AG08396 (cell line): ENCODE measurements at places on chromosomes 11 and 22.

DNA sequence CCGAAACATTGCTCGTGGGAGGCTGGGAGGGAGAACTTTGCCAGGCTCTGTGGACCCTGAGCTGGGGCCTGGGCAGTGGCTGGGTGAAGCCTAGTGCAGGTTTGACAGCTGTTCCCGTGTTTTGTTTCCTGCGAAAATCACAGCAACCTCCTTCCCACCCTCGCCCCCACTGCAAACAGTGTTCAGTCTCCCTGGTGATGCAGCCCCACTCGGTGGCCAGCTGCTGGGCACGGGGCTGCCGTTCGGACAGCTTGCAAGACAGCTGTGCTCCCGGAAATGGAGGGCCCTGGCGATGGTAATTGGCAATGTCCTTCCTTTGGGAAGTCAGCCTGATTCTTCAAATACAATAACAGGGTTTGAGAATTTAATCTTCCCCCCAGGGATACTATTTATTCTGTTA, 10.4 kb upstream of the GAL start:
- no peak for DNase-seq

GRCh38 chr11:32830796-32831195, 1.1 kb downstream of the PRRG4 start:
- DNase-seq: no peak

- DNase-seq: no peak
These were observed 140.7 kb downstream of the NXPE2 start for GRCh38 chr11:114819028-114819427.

- no peak for DNase-seq
These were observed 51.7 kb downstream of the ZBTB16 start for GRCh38 chr11:114110952-114111947.

- no peak for DNase-seq
These were observed 470.5 kb downstream of the ETS1 start for GRCh38 chr11:128116885-128117284.

DNA sequence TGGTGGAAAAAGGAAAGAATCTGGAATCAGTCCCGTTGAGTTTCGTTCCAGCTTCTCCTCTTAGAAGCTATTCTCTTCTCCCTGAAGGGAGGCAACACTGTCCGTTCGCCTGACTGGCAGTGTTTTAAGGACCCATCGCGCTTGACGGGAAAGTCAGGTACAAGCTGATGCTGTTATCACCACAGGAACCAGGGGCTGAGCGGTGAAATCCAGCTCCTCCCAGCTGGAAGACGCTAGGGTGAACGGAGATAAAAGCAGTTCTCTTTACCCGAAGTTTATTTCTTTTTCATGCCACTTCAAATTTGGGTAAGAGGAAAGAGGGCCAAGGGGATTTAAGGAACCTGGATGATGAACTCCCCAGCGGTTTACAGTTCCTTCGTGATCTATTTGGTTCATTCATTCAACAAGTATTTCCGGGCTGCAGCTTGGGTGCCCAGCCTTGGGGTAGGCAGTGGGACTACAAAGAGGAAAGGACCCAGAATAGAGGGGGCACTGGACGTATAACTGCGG, 551 bp upstream of the DEUP1 start:
- peak; percentile 9 for DNase-seq

DNA sequence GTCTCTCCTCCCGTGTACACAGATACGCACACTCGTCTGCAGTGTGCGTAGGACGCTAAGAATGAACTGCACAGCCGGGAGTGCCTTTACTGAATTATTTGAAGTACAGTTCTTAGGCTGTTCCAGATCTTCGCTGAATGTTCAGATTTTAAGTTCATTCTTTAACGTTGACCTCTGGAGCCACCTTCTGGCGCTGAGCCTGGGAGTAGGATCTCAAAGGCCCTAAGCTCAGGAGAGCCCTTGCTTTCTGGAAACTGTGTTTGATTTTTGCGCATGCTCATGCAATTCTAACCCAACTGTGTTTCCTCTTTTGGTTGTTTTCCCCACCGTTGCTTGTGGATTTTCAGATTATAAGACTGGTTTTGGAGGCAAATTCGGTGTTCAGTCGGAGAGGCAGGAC, 22.8 kb downstream of the CTTN start:
- no peak for DNase-seq

DNA sequence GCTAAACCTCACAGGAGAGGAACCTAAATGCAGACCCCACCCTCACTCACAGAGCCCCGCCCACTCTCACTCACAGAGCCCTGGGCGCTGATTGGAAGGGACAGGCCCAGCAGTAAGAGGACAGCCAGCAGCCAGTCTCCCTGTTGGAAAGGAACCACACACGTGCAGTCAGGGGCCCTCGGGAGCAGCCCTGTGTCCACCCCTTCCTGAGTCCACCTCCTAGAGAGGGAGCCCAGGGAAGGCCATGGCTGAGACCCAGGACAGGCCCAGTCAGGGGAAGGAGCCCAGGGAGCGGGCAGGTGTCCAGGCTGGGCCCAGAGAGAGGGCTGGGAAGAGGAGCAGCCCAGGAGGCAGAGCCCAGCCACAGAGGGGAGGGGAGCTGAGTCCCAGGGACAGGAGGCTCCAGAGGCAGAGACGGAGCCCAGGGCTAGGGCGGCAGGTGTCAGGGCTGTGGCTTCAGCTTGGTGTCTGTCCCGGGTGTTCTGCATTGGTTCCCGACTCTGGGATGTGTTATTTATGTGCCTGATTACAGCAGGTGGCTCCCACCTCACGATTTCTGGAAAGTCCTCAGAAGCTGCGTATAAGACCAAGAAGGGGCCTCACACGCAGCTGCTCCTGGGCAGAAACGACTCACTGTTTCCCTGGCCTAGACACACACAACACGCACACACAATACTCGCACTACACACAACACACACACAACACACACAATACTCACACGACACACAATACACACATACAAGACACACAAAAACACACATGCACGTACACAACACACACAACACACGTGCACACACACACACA, 9.0 kb upstream of the APOBEC3H start:
- DNase-seq: no peak

- DNase-seq: no peak
These were observed 27.2 kb upstream of the KIRREL3 start for GRCh38 chr11:127027789-127028188.

DNA sequence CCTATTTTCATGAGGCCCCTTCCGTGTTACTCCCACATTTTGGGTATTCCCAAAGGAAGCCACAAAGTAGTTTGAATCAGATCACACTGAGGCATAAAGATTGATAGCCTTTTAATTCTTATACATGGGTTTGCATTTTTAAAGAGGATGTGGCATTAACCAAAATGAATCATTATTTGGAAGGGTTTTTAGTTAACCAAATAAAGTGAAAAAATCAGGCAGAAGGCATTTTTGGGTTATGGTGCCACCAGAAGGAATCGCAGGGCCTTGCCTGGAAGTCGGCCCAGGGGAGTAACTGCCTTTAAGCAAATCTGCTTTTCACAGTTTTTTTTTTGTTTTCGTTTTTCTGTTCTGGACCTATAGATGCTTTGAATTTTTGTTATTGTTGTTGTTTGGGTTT, 55.4 kb downstream of the HSD17B12 start:
- DNase-seq: peak; percentile 49

- no peak for DNase-seq
These were observed 12.0 kb downstream of the ARHGAP8 start for GRCh38 chr22:44764373-44764772.

DNA sequence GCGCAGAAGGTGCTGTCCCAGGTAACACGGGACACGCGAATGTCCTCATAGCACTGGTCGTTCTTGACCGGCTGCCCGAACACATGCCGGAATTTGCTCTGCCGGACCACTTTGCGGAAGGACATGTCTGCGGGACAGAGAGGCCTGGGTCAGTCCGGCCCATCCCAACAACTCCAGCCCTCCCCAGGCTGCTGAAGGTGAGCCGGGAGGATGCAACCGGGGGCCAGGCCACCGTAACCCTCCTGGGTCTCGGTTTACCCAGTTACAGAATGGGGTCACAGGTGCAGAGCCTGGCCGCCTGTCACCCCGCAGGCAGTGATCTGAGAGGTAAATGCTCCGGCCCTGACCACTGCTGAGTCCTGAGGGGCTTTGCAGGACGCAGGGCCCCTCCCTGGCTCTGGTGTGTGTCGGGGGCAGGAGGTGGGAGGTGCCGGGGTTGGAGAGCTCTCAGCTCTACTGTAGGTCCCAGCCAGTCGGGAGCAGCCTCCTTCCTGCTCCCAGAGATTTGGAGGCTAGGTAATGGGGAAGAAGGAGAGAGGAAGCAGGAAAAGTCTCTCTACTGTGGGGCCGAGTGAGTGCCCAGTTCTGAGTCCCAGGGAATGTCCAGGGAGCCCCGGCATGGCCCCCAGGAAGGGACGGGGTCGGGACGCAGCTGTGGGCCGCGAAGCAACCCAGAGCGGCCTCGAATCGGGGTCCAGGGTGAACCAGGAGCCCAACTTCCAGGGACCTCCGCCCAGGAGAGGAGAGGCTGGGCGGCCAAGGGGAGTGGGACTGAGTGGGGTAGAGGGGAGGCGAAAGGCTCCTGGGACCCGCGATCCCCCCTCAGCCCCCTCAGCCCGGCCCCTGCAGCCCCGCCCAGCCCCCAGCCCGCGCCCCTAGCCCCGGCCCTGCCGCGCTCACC, 522 bp downstream of the CORO1B start:
- peak; percentile 45 for DNase-seq

GRCh38 chr11:112185883-112186282, 10.6 kb downstream of the BCO2 start:
- no peak for DNase-seq

DNA sequence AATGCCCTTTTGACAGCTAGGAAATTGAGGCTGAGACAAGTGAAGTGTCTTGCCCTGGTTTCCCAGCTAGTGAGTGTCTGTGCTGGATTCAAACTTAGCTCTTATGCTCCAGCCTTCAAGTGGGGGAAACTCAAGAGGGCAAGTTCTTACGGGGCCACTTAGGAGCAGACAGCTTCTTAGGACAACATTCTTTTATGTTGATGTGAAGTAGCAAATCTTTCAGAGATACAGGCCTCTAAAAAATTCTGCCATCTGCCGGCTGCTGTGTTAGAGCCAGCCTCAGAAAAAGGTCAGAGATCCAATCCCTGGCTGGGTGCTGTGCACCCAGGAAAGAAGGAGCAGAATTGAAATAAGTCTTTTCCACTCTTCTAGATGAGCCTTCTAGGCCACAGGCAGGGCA, 26.6 kb downstream of the TIMP3 start:
- DNase-seq: peak; percentile 36

GRCh38 chr11:33413301-33413700, 156.1 kb downstream of the HIPK3 start:
- DNase-seq: no peak

- peak; percentile 68 for DNase-seq
These were observed 3.1 kb downstream of the ENDOD1 start for GRCh38 chr11:95092549-95093324.

GRCh38 chr11:33598426-33599069, 102.1 kb downstream of the C11orf91 start:
- no peak for DNase-seq

GRCh38 chr22:45776313-45776585, 104.6 kb downstream of the ATXN10 start:
- no peak for DNase-seq

- no peak for DNase-seq
These were observed 560 bp downstream of the TBX1 start for GRCh38 chr22:19760951-19761724.

DNA sequence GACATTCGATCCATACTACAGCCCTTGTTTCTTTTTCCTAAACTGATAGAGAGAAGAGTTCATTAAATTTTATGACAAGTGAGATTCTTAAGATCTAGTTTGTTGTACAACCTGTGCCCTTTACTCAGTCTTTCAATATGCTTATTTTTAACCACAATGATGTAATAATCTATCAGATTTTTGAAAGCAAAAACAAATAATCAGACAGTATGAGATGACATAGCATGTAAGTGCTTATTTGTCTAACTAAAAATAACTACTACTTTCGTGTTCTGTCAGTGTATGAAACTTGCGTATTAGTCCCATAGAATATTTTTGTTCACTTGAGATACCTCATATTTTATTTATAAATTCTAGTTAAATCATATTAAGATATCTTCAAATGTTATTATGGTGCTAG, 33.2 kb downstream of the RAB39A start:
- DNase-seq: no peak

DNA sequence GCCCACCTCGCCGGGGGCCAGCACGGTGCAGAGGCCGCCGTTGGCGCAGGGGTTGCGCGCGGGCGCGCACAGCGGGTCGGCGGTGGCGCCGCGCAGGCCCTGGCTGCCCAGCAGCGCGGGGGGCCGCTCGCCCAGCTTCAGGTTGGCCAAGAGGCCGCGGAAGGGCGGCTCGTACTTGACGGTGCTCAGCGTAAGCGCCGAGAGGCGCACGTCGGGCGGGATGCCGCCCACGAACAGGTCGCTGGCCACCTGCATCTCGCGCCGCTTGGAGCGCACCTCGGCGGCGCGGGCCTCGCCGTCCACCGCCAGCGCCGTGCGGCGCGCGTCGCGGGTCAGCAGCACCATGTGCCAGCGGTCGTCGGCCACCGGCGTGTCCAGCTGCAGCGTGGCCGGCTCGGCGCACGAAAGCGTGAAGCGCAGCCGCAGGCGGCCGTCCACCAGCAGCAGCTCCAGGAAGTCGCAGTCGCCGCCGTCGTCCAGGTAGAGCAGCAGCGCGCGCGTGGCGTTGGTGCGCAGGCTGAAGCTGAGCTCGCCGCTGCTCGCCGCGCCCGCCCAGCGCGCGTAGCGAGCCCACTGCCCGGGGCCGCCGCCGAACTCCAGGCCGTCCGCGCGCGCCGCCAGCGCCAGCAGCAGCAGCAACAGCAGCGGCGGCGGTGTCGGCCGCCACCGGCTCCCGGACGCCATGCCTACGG, 9.8 kb downstream of the NRXN2 start:
- DNase-seq: no peak

DNA sequence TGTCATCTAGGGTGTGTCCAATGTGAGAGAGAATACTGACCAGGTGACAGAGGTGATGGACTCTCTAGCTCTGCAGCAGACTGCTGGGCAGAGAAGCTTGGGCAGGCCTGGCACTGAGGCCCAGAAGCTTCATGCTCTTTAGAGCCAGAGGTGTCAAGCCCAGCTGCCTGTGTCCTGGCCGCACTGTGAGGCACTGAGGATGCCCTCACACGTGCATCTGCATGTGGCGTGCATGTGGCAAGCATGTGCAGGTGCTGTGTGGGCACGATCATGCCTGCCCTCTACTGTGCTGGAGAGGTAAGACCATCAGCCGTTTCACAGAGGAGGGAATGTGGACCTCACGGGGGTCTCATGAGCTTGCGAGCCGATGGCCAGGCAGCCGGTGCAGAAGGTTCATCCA, 15.8 kb upstream of the TXNRD2 start:
- DNase-seq: peak; percentile 1

GRCh38 chr11:134342572-134343340, 11.0 kb downstream of the GLB1L2 start:
- no peak for DNase-seq

DNA sequence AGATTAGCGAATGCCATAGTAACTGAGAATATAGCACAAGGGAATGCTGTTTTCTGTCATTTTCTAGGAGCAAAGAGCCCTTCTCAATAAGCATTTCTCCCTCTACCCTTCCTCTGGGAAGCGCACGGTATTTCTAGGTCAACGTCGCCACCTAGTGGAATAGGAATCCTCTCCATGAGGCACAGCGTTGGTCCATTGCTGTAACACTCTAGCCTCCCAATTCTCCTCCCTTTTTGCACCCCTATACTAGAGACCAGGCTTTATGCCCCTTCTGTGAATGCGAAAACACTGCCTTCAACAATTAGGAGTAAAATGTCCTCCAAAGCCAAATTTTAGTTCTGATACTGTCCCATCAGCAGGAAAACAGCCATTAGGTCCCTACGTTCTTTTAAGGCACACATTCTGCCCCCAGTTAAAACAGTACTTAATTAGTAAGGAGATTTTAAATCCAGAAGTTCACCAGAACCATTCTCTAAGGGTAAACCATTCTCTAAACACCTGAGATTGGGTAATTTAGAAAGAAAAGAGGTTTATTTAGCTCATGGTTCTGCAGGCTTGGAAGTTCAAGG, 12.8 kb upstream of the HYLS1 start:
- DNase-seq: peak; percentile 63

- DNase-seq: no peak
These were observed 4.9 kb upstream of the TTLL1 start for GRCh38 chr22:43094085-43094484.
